ENCODE measurements at places on chromosomes 1 and 21.

GRCh38 chr1:1758692-1759455, 19.4 kb downstream of the NADK start:
- DNase-seq = no peak

DNA sequence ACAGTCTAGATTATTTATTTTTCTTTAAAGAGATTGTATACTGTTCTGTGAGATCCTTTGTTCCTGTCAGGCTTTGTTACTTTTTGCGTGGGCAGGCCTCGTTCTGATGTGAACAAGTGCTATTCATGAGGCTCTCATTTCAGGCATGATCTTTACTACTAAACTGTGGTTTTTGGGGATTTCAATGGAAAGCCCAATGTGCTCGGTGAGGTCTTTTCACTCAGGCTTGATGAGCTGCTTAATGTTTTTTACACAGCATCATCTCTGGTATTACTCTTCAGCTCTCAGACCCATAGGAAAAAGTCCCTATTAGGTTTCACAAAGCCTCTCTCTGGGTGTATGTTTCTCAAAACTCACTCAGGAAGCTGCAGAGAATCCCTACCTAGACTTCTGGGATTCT, 419.4 kb downstream of the GPATCH2 start:
- DNase-seq = no peak

- DNase-seq = no peak
Measured at GRCh38 chr1:230254265-230254664, 171.9 kb downstream of the PGBD5 start.

- DNase-seq = no peak
Measured at GRCh38 chr1:29912425-29912824, 676.1 kb downstream of the PTPRU start.

DNA sequence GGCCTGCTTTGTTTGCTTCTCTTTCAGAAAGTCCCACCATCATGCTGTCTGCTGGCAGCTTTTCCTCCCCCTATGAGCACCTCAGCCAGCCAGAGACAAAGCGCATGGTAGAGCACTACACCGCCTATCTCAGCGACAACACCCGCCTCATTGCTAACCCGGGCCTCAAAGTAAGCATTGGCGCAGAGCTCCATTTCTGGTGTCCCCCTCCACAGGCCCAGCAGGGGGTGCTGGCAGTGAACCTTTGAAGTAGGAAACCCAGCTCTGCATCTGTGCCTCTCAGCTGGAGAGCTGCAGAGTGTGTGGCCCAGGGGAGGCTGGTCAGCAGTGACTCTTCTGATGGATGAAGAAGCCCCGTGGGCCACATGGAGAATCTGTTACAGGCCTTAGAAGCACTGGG, 81.2 kb upstream of the RAVER2 start:
- DNase-seq = no peak

DNA sequence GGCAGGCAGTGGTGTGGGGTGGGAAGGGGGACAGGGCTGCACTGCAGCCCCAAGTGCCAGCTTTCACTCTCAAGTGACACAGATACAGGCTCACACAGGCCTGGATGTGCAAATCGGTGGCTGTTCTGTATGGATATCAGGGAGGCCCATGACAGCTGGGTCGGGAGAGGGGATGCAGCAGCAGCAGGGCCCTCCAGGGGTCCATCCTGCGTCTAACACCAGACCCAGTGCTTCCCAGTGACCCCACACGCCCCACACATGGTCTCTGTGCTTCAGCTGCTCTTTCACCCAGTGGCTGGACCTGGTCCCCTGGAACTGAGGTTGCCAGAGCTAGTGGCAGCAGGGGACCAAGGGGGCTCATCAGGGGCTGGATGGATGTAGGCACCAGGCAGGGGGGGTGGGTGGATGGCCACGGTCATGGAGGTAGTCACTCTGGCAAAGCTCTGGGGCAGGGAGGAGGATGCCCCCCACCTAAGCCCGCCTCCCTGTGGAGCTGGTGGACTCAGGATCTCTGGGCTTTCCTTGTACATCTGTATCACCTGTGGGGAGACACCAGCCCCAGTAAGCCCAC, 13.9 kb downstream of the BTBD19 start:
- DNase-seq = no peak

DNA sequence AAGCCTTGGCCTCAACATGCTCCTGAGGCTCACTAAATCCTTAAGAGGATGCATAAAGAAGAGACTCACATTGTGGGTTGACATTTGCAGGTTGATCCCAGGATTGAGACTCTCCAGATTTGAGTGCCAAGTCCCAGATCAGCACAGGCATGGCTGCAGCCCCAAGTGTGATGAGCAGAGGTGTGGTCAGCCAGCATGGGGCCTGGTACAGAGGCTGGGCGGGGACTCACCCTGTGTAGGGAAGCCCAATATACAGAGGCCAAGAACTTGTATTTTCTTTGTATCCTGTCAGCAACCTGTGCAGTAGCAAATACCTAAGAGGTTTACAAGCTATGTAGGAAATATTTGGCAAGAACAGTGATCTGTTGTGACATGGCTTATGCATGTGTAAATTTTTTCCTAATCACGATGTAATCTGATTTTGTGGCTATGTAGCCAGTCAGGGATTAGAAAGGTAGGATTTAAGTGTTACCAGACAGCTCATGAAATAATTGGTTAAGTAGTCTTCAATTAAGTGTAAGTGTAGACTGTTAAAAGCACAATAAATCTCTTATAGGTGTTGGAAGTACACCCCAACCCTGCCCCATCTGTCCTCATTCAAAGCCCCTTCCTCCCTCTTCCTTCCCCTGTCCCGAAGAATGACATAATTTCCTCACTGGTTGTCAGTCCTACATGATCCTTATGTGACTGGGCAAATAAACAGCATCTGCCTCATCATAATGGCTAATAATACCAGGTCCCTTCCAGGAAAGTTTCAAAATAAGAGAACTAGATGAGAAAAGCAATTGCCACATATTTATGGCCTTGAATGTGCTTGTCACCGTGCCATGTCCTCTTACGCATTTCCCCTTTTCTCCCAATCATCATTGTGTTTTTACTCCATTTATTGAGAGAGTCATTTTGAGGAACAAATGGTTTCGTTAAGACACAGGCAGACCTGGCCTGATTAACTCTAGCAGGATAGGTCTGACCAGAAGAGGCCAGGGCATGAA, 120.9 kb downstream of the HLX start:
- DNase-seq = no peak

- DNase-seq = no peak
Measured at GRCh38 chr1:160449494-160449893, 49.1 kb downstream of the VANGL2 start.

DNA sequence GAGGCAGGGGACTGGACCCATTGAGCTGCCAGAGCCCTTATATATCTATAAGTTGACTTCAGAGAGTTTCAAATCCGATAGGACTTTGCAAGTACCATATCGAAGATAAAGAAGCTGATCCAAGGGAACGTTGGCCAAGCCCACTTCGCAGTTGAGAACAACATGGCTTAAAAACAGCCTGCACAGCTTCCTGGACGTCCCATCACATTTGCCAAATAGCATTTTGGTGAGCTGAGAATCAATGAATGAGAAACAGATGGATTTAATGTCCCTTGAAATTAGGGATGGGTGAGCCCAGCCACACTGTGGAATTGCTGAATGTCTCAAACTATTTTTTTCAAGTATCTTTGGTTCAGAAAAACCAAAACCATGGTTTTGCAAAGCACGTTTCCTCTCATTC, 64.8 kb downstream of the KCNJ15 start:
- no peak for DNase-seq

DNA sequence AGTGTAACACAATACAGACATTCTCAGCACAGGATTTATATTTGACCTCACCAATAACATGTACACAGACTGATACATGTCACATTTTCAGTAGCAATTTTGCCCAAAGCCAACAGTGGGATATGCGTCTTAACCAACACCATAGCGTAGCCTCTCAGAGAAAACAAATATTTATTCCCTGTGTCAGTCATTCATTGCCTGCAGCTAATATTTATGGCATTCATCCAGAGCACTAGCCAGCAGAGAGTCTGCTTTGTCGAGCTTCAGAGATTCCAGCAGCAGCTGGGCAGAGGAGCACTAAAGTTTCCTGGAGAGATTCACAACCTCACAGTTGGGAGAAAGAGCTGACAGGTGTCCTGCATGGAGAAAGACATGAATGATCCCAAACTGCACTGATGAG, 400.7 kb upstream of the DAB1 start:
- no peak for DNase-seq

GRCh38 chr1:3241236-3241550, 172.2 kb downstream of the PRDM16 start:
- no peak for DNase-seq

GRCh38 chr1:182785181-182785580, 4.4 kb upstream of the NPL start:
- no peak for DNase-seq

DNA sequence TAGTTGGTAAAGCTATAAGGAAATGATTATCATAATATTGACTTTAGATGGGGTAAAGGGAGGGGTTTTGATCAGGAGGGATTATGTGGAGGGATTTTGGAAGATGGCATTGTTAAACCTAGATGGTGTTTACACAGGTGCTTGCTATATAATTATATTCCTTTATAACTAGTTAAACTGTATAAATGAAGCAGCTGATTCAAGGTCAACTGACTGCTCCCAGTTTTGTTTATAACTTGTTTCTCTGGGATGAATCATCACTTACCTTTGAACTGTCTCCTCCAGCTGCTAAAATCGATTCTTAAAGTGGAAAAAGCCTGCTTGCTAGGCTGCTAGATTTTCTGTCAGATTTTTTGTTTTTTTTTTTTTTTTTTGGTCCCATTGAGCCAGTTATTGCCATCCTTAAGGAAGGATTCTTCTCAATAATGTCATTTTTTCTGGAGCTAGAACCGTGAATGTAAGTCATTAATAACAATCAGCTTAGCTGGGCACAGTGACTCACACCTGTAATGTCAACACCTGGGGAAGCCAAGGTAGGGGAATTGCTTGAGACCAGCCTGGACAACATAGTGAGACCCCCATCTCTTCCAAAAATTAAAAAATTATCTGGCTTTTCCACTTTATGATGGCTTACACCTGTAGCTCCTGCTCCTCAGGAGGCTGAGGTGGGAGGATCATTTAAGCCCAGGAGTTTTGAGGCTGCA, 153.2 kb downstream of the PIK3R3 start:
- DNase-seq = no peak

DNA sequence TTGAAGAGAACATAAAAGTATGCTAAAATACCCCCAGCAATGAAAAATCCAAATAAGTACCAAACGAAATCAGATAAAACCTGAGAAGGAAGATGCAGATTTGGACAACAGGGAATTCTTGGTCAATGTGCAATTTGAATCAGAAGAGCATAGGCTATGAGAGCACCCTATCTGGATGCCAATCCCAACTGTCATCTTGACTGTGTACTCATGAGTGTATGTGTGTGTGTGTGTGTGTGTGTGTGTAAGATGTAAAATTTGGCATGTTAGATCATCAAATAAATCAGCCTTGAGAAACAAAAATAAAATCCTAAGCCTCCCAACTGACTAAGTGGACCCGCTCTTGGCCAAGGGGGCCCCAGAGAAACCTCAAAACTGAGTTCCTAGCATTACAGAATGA, 18.0 kb upstream of the SPRR2G start:
- DNase-seq = no peak

DNA sequence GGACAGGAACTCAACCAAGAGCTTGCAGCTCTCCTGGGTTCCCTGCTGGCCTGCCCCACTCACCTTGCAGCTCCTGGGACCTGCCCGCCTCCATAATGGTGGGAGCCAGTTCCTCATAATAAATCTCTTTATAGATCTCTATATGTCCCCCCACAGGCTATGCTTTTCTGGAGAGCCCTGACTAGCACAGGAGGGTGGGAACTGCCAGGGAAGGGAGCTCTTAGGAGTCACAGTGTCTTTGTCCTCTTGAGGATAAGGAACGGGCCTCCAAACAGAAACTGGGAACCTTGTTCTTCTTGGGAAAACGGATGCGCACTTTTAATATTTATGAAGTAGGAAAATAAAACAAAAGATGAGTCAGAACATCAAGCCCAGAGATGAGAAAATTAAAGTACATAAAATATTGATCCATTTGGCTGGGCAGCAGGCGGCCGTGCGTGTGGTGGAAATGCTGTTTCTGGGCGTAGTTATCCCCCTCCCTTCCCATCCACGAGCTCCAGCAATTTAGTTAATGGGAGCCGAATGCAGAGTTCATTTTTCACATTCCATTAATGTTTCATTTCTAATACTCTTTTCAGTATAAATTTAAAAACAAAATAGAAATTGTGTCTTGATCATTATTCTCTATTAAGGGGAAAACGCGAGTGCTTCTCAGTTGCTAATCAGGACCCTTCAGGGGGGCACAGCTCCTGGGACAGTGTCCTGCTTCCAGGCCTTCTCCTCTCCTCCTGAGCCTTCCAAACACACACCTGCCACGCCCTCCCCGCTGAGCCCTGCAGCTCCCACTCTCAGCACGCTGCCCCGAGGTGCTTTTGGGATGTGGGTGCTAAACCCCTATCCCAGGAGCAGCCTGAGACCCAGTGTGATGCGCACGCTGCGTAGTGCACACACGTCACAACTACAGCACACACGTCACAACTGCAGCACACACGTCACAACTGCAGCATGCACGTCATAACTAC, 323.3 kb upstream of the AJAP1 start:
- DNase-seq = no peak

- no peak for DNase-seq
Measured at GRCh38 chr1:25944986-25945385, 38.8 kb upstream of the STMN1 start.

DNA sequence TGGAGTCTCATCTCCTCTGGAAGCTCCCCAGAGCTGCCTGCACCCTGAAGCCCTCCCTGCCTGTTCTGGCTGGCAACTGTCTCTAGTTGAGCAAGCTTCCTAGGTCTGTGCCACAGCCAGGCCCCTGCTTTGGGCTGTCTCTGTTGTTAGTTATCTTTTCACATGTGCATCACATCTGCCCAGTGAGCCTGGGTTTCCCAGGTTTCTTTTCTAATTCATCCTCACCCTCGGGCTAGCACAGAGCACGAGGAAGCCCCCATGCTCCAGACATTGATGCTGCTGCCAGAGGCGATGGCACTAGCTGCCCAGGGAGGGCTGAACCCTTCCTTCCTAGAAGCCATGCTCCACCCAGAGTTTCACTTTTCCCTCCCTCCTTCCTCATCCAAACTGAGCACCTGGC, 27.2 kb downstream of the RASSF5 start:
- DNase-seq = no peak

- DNase-seq = no peak
Measured at GRCh38 chr21:20040768-20041167, 957.4 kb upstream of the NCAM2 start.

GRCh38 chr1:55685560-55685959, 470.4 kb upstream of the USP24 start:
- no peak for DNase-seq
